Activated gamma-delta T cell treated with Interleukin-2 at 50 U/mL for 16 hours (primary cell): ENCODE measurements at places on chromosomes 4 and X.

- peak; percentile 3 for DNase-seq
These were observed 174.1 kb downstream of the RBMX2 start for GRCh38 chrX:130575831-130576389.

DNA sequence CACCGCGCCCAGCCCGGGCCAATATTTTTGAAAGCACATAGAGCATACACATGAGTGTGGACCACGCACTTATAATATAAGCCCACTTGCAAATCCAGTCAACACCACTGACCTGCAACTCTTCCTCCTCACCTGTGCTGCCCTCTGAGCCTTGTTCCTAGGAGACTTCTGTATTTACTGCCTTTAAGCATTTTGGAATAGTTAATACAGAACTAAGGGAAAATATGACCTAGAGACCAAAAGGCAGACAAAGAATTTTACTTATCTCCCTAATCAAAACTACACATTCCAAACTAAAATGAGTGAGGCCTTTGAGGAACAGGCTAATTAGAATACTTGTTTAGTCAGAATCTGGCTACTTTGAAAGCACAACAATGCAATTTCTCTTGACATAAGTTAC, 89.1 kb downstream of the RELL1 start:
- no peak for DNase-seq

DNA sequence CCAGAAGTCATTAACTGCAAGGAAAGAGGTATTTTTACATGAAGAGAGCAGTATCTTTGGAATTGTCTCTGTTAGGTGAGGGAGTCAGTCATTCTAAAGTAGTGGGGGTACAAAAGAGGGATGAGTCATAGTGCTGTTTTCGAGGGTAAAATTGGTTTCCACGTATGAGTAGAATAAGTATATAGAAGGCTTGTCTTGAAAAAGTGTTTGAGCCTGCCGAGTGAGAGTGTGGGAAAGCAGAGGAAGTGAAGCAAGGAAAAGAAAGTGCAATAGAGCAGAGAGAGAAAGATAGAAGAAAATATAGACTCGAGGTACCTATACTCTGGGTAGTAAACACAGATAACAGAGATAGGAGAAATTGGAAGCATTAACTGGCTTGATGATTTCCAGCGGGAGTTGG, 696.4 kb downstream of the DMD start:
- DNase-seq = no peak

DNA sequence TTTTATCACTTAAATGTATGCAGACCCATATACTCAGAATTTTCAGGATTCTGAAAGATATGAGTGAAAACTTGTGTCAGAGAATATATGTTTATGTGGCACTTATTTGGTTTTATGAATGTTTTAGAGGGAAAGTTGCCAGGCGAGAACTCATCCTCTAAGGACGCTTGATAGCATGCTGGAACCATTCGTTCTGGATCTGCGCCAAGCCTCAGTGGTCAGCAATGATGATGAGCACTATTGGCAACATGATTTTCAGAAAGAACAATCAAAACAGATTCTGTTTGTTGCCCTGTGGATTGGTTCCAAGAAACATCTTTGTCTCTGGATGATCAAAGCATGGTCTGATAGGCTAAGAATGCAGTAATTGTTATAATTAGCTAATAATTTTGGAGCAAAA, 32.1 kb upstream of the RAPGEF2 start:
- DNase-seq = no peak

DNA sequence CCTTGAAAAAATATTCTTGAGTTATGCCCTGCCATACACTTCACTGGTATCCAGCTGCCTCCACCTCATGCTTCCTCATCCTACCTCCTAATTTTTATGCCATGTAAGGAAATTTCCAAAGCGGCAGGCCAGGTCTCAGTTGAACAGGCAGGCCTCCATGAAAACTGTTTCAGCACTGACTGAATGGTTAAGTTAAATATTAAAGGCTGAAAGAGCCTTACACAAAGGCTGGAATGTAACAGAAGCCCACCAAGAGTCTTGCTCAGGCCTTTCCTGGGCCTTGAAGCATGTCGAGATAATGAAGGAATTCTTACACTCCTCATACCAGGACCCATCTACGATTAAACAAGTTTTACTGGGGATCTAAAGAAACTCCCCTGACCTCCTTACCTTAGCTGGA, 359.6 kb upstream of the NOCT start:
- no peak for DNase-seq

GRCh38 chr4:56804551-56804950, 16.9 kb downstream of the SPINK2 start:
- no peak for DNase-seq

- DNase-seq = no peak
These were observed 54.8 kb downstream of the DHX15 start for GRCh38 chr4:24529555-24529954.

DNA sequence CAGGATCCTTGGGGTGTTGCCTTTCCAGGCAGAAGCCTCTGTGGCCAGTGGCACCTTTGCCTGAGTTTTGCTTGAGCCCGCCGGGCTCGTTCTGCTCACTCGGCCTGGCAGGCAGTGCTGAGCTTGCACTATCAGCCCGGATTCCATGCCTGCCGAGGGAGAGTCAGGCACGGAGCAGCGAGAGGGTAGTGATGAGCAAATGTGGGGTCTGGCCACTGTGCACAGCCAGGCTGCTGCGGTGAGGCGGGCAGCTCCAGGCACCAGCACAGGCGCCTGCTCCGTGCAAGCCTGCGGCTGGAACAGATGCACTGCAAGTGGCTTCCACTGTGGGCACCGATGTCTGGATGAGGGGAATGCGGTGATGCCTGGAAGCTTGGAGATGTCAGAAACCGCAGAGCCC, 619.2 kb downstream of the RAPGEF2 start:
- no peak for DNase-seq

- no peak for DNase-seq
These were observed 59.1 kb upstream of the USP9X start for GRCh38 chrX:41025926-41026701.

DNA sequence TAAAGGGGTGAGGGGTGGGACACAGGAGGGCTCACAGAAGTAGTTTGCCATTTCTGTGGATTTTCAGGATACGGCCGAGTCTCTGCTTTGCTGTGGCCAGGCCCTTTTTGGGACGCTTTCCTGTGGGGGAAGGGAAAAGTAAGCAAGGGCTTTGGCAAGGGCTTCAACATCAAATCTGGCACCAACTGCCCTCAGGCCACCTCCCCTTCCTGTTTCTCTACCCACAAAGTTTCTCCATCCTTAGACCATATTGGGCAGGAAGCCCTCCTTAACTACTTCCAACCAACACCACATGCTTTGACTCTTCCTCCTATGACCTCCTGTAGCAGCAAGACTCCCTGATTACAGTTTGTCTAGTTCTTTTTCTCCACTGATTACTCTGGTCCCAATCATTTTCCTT, 105.1 kb downstream of the PHF8 start:
- DNase-seq = no peak

- DNase-seq = no peak
These were observed 245.0 kb upstream of the SFRP2 start for GRCh38 chr4:154033921-154034320.

DNA sequence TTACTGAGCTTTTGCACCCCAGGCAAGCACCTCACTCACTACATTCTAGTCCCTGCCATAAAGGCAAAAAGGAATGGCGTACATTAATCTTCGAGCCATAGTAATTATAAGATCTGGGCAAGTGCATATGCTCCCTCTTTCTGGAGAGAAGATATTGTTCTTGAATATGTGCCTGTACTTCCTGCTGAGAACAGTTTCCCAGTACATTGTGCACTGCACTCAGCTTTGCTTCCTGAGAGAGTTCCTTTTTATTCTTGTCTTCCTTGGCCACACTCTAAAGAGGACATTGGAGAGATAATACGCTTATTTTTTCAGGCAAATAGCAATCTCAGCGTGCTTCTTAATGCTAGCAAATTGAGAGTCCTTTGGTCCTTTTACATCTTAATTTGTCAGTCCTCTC, 909.0 kb upstream of the PCDH10 start:
- no peak for DNase-seq
